ENCODE measurements at places on chromosomes 7 and 10.

GRCh38 chr7:74494076-74494548 is 40.4 kb downstream of the GTF2IRD1 start:
- DNase-seq = no peak

DNA sequence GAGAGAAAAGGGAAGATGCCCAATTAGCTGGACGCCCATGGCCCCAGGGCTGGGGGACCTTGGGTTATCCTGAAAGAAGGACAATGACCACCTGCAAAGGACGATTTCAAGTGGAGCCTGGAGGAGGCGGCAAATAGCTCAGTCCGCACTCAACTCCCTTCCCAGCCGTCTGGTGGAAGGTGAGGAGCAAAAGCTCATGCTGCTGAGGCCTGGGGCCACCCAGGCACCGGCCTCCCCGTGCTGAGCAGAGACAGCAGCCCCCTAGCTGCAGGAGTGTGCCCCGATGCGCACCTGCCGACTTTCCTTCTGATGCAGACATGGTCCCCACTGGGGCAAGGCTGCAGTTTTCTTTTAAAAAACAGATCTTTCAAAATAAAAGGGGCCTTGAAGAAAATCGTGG is 7.9 kb downstream of the FAM20C start:
- no peak for DNase-seq

DNA sequence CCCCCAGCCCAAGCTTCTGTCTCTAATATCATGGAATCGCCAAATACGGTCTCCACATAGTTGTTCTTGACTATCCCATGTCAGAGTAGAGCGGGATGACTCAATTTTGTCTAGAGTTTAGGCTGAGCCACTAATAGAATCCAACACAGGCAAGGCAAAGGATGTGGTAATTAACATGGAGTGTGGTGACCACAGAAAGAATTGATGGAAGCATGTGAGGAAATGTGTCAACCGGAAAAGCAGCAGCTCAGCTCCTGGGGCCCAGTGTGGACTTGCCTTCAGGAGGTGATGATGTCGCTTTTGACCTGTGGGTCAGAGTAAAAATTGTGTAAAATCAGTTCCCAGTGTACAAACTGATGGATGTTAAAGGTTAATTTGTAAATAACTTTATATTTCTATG is 139.3 kb upstream of the KLF6 start:
- DNase-seq = no peak

- DNase-seq = no peak
Measured at GRCh38 chr10:1576467-1577372, 160.6 kb downstream of the ADARB2 start.

GRCh38 chr7:135748770-135749169 is at the start of gene FAM180A:
Gene FAM180A (minus strand): TSS chr7:135748813. CDS start chr7:135748580, 233 bp downstream.
- no peak for DNase-seq

GRCh38 chr7:132072873-132073272 is 503.4 kb downstream of the PLXNA4 start:
- DNase-seq = no peak

GRCh38 chr10:95562341-95562965 is 1.3 kb upstream of the SORBS1 start:
- DNase-seq = no peak

Data from activated naive CD8-positive, alpha-beta T cell treated with anti-CD3 and anti-CD28 coated beads, Interleukin-2, amount 50 U/mL, for 24 hours (primary cell).